ENCODE measurements at places on chromosomes 5 and 9.
A peak's percentile ranks its signal among the peaks of the same experiment; 100 is the strongest.

GRCh38 chr9:22240619-22241018, 206.0 kb upstream of the DMRTA1 start:
- no peak for DNase-seq

- DNase-seq, result peak; percentile 22
These were observed 12.6 kb downstream of the PLGRKT start for GRCh38 chr9:5425006-5425628.

DNA sequence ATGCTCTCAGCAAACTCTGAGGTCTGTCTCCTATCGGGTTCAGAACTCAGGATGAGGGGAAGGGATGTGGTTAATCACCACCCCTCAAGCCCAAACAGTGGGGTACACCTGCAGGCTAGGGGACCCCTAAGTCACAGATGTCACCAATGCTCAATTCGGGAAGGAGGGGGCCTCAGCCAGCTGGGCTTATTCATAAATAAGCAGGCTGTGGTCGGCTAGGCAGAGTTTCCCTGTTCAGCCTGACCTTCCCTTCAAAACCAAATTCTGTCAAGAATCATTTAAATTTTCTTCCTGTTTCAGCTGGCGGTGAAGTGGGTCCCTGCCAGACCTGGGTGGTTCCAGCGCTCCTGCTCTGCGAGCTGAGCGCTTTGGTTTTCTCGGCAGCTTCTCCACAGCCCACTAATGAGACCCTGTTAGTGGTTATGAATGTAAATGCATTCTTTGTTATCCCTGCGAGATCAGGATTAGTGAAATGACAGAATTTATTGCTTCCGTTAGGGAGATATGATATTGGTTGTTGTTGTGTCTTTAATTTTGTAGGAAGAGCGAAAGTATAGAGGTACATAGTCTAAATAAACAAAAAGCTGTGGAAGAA, 68.3 kb downstream of the AK8 start:
- DNase-seq, result no peak

DNA sequence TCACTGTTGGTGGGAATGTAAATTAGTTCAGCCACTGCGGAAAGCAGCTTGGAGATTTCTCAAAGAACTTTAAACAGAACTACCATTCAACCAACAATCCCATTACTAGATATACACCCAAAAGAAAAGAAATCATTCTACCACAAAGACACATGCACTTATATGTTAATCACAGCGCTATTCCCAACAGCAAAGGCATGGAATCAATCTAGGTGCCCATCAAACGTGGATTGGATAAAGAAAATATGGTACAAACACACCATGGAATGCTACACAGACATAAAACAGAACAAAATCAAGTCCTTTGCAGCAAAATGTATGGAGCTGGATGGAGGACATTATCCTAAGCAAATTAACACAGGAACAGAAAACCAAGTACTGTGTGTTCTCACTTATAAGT, 42.1 kb downstream of the PRUNE2 start:
- no peak for DNase-seq

GRCh38 chr9:87115785-87116184, 168.5 kb upstream of the GAS1 start:
- no peak for DNase-seq

Measured in NCI-H2081 treated with DMSO at 0.1 percent for 48 hours (cell line).